GM03348 (cell line): ENCODE measurements at places on chromosomes 11 and 22.

DNA sequence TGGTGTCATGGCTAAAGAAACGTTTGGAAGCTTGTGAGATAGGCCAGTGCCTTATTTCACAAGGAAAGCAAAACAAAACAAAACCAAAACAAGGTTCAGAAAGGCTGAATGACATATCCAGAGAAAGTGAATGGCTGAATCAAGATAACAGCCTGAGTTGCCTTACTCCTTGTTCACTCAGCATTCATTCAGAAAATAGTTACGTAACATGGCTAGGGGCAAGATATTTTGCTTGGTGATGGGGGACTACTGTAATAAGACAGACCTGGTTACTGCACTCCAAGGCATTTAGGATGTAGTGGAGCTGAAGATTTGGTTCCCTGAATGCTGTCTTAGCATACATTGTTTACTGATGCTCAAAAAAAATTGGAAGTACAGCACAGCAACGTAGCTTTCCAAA lies 47.7 kb downstream of the C11orf91 start:
- DNase-seq, result no peak

DNA sequence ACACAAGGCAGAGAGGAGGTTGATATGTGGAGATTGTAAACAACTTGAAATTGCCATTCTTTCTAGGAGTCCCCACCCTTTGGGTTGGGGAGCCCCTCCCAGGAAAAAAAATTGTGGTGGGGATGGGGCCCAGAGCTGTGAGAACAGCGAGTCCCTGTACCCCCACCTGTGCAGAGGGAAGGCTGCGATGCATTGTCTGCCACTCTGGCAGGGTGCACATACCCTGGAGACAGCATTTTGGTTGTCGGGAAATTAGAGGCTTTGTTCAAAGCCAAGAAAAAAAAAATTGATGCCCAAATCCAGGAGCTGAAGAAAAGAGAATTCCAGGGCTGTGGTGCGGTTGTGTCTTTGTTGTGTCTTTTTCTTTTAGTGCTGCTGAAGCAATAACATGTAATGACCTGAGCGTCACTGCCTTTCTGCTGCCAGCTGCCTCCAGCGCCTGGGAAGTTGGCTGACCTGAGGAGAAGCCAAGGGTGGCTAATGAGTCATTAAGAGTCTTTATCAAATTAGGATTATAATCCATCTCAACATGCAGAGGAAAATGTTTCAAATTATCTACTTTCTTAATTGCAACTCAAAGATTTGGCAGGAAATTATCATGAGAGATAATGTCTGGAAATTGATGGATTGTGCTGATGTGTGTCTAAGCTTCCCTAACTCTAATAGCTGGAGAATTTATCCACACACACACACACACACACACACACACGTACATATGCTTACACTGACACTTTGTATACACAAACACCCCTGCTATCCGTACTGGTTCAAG lies 8.0 kb upstream of the PKNOX2 start:
- DNase-seq, result no peak

DNA sequence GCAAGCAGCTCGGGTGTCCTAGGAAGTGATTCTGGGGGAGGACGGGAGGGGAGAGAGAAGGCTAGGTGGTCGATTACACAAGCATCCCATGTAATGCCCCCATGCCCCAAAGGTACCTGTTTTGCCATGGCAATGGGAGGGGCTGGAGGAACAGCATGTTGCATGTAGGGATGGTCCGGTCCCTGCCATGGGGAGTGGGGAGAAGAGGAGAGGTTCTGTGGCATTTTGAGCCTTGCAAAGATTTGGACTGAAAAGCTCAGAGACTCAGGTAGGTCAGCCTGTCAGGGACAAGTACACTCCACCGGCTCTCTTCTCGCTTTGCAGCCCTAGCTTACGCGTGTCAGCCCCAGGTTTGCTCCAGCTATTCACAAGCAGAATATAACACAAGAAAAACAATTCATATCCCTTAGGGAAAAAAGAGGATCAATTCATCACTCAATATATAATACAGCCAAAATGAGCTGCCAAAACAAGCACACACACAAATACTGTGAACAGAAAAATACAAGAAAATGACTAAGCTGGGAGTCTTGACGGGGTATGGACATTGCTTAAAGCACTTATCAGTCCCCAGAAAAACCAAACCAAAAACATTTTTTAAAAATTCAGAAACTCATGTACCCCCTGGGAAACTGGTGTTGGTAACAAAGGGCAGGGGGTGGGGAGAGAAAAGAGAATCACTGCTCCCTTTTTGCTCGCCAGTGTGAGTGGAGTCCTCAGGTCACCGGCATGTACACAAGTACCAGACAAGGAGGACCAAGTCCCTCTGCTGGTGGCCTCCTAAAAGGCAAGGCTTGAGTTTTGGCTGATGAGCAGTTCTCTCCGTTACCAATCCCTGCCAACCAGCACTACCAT lies 21.6 kb downstream of the APOL5 start:
- DNase-seq, result no peak

GRCh38 chr11:40384991-40385390 lies 1074.5 kb downstream of the LRRC4C start:
- DNase-seq, result peak; percentile 56

DNA sequence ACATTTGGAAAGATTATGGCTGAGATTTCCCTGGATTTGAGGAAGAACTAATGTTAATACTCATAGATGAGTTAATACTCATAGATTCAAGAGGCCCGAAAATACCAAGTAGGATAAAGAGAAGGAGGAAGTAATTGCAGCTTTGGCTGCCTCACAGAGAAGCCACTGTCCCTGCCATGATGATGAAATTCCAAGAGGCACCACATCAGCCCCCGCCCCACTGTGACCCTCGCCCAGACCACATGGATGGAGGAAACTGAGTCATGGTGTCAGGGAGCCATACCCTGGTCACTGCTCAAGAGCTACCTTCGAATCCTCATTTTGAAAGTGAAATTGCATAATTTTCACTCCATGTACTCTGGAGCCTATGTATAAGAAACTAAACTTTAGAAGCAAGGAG lies 92.9 kb upstream of the SLC22A12 start:
- no peak for DNase-seq

GRCh38 chr11:134339756-134340155 lies 8.0 kb downstream of the GLB1L2 start:
- DNase-seq, result no peak

DNA sequence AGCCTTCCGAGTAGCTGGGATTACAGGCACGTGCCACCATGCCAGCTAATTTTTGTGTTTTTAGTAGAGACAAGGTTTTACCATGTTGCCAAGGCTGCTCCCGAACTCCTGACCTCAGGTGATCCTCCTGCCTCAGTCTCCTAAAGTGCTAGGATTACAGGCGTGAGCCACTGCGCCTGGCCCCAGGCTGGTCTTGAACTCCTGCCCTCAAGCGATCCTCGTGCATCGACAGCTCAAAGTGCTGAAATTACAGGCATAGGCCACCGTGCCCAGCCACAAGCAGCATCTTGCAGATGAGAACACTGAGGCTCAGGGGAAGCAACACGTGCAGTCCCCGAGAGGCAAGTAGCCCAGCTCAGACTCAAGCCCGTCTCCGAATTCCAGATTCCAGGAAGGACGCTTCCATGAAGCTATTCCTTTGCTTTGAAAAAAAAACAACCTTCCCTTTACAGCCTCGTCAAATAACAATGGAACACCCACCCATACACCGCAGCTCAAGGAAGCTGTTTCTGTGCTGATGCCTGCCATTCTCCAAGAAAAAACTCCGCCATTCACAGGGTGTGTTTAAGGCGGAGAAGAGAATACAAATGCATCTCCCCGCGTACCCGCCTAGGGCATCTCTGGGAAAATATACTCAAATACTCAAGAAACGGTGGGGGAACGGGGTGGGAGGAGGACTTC lies 34.5 kb upstream of the PDGFB start:
- no peak for DNase-seq

DNA sequence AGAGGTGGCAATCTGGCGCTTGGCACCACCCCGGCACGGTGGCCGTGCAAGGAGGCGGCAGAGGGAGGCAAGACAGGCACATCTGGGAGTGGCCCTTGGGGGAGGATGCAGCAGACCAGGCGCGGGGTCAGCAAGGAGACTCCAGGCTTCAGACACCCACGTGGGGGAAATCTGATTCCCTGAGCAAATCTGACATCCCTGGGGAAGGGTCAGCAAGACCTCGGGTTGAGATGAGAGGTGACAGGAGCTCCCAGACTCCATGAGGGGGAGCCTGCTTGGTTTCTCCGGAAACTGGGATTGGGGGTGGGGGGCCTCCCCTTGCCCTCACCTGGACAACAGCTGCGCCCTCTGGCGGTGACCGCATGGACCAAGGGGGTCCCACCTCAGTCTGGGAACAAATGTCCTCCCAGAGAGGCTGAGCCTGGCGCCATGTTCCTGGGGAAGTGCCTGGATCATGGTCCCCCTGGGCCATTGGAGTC lies 4.0 kb upstream of the RCOR2 start:
- no peak for DNase-seq

- no peak for DNase-seq
Observed at GRCh38 chr11:69770540-69770939, 4.6 kb downstream of the FGF4 start.

- DNase-seq, result peak; percentile 52
Observed at GRCh38 chr11:33735271-33736147, 714 bp downstream of the CD59 start.
